ENCODE measurements at places on chromosomes 1 and 21.
A peak's percentile ranks its signal among the peaks of the same experiment; 100 is the strongest.

- no peak for DNase-seq
These were observed 812.6 kb upstream of the ADGRL4 start for GRCh38 chr1:79819140-79819539.

DNA sequence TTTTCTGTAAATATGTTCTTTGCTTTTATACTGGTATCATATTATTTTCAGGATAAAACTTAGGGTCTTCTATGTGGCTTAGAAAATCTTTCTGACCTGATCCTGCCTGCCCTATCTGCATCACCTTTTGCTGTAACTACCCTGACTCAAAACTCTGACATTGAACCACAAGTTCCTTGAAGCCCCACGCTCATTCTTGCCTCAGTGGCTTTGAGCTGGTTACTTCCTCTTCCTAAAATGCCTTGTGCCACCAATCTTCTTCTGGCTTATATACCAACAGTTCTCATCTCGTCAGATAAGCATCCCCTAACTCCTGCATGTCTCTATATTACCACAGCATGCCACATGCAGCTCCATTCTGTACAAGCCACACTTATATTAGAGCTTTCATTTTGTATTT, 84.5 kb upstream of the LRRC7 start:
- no peak for DNase-seq

DNA sequence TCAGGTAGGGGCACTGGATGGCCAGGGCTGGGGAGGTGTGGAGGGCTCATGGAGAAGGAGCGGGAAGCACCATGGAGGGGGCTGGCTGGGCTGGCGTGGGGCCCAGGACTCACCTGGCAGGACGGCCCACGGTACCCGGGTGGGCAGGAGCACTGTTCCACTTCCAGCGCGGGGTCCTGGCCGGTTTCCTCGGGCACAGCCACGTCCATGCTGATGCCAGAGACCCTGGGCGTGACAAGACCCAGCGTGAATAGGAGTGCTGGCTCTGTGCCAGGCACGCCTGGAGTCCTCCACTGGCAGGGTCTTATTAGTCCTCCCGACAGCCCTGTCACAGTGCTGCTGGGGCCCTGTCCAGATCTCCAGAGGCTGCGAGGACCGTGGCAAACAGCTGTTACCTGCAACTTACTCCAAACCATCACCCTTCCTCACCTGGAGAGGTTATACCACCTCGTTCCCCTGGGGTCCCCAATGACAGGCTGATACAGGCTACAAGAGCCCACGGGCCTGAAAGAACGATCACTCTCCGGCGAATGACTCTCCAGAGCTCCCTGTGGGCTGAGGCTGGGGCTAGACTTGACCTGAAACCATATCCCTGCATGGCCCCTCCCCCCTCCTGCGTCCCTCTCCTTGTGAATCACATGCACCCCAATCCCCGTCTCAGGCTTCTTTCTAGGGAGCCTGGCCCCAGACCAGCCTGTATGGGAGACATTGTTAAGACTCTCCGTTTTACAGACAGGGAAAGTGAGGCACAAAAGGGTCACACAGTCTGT, 62.1 kb downstream of the HSPG2 start:
- no peak for DNase-seq

DNA sequence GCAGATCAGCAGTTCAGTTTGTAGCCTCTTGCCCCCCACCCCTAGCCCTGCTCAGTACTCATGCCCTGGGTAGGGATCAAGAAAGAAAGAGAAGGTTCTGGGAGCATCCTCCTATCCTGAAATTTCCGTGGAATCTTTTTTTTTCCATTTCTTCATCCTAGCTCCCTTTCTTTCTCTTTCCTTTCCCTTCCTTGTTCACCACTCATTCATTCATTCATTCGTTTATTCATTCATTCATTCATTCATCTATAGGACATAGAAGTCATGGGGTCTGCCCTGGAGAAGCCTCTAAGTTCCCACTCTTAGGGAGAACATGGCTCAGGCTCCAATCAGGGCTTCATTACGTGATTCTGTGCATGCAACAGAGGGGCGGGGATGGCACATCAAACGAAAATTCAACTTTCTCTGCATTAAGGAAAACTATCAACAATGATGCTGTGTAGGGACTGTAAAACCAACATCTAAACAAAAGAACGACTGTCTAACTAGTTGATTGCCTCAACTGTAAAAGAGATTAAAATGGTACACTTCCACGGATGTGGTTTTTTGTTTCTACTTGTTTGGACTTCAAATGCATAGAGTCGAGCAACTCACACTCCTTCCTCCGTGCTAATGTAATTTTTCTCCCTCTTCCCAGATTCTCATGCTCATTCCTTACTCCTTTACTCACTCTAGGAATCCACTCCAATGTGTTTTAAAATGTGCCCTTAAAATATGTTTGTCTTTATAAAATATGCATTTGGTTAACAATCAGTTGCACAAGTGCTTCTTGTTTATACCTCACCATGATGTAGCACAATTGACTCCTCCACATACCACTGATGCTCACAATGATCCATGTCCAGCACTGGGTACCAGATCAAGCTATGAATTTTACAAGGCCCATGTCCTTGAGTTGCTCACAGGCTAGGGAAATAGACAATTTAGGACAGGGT, 101.2 kb upstream of the SLC2A1 start:
- no peak for DNase-seq

GRCh38 chr1:110272045-110272444, 61.9 kb downstream of the KCNC4 start:
- DNase-seq = no peak

DNA sequence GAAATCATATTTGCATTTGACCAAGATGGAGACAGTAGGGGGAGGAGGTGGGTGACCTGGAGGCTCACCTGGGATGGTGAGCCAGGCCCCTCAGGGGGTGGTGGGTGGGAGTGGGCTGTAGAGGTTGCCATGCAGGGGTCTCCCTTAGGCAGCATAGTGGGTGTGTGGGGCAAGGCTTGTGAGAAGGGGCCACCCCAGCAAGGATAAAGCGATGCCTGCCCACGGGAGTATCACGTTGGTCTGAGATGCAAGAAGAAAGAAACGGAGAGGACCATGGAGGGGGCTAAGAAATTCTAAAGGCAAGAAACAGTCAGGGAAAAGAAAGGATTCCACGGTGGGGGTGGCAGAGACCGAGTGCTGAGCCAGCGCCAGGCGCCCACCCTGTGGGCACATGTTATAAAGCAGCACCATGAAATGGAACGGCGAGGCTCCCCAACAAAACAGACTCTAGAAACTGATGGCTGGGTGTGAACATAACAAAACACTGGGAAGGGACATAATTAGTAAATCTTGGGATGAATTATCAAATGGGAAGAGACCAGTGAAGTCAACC, 11.7 kb upstream of the C2CD2 start:
- no peak for DNase-seq

- DNase-seq = no peak
These were observed 2.2 kb upstream of the USP1 start for GRCh38 chr1:62434618-62435001.

DNA sequence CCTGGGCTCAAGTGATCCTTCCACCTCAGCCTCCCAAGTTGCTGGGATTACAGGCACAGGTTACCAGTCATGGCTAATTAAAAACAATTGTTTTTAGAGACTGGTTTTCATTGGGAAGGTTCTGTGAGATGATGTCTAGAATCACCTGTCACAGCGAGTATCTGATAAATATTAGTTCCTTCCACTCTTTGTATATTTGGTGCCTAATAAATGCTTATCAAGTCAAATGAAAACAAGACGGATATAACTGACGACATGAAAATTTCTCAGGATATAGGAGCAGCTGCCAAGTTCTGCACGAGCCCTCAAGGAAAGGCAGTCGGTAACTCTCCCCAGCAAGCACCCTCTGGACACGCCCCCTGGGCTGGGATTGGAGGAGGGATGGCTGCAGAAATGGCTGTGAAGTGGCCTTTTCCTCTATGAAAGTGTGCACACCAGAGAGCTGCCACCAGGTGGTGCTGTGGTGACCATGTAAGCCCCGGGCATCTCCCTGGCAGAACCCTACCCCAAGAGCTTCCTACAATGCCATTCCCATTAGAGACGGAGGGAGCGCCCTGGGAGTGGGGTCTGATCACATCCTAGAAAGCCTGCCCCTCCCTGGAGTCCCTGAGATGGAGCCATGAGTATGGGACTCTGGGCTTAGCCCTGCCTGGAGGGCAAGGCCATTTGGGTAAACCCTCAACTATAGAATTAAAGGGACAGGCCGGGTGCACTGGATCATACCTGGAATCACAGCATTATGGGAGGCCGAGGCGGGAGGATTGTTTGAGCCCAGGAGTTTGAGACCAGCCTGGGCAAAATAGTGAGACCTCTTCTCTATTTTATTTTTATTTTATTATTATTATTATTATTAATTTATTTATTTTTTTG, 50.9 kb downstream of the HTR6 start:
- DNase-seq = peak; percentile 87

- no peak for DNase-seq
These were observed at the start of gene SLAMF6 for GRCh38 chr1:160522622-160523345. Gene SLAMF6, minus strand, starts transcription at chr1:160523255. Its CDS starts 63 bp downstream, at chr1:160523192.

GRCh38 chr21:42474043-42474831, 21.8 kb downstream of the RSPH1 start:
- no peak for DNase-seq

- no peak for DNase-seq
These were observed 15.6 kb downstream of the ARHGEF2 start for GRCh38 chr1:155962599-155963211.

- no peak for DNase-seq
These were observed 9.7 kb downstream of the ARHGEF2 start for GRCh38 chr1:155968670-155969069.

DNA sequence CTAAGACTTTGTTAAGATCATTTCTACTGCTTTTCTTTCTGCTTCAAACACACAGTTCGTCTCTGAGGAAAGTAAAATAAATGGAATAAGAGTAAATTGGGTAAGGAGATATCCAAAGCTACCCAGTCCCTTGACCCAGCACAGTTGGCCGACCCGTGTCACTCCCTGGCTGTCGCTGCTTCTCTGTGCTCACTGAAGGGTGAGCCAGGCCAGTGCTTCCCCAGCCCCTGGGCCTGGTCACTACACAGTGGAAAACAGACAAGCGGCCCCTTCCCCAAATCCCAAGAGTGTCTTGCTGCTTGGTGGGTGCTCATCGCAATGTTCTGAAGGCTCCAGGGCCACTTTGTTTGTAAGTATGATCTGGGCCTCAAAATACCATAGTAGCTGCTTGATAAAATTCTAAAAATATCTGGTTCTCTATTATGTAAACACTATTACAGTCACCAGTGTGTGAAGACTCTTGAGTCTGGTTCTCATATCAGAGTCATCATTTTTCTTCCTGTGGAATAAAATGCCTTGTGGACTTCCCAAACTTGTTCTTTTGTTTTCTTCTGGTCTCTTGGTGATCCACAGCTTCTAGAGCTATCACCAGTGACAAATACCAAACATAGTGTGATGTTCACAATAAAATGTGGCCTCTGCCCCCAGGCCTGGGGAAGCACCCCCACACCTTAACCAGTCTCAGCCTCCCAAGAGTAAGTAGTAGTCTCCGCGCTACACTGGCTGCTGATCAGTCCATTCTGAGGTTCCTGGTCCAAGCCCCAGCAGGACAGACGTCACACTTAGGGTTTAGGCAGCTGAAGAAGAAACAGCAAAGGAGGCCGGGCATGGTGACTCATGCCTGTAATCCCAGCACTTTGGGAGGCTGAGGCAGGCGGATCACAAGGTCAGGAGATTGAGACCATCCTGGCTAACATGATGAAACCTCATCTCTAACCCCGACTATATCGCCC, 106.2 kb downstream of the DHRS3 start:
- no peak for DNase-seq

DNA sequence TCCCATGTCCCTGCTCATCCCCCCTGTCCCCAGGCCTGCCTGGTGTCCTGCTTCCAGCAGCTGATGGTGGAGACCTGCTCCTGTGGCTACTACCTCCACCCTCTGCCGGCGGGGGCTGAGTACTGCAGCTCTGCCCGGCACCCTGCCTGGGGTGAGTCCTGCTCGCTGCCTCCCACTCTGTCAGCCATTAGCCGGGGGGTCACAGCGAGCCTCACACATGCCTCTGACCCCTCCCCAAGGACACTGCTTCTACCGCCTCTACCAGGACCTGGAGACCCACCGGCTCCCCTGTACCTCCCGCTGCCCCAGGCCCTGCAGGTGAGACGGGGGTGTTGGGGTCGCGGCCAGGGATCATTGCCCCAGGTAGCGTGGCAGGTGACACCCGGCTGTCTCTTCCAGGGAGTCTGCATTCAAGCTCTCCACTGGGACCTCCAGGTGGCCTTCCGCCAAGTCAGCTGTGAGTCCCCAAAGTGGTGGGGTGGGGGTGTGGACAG, 10.0 kb downstream of the SCNN1D start:
- no peak for DNase-seq

- DNase-seq = peak; percentile 47
These were observed 210.3 kb downstream of the SLC35F3 start for GRCh38 chr1:234114648-234115307.

DNA sequence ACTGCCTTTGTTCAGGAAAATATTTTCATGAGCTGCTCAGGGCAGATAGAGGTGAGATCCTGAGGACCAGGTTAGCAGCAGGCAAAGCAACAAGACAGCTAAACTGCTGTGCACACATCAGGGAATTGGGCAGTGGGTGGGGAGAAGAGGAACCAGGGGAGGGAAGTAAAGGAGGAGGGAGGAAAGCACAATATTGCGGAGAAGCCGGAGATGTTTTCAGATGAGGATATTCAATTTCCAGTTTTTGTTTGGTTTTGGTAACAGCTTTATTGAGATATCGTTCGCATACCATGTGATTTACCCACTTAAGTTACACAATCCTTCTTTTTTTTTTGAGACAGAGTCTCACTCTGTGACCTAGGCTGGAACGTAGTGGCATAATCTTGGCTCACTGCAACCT, 34.5 kb downstream of the EPHA10 start:
- no peak for DNase-seq

- no peak for DNase-seq
These were observed 739.6 kb upstream of the CXADR start for GRCh38 chr21:16773206-16773605.

DNA sequence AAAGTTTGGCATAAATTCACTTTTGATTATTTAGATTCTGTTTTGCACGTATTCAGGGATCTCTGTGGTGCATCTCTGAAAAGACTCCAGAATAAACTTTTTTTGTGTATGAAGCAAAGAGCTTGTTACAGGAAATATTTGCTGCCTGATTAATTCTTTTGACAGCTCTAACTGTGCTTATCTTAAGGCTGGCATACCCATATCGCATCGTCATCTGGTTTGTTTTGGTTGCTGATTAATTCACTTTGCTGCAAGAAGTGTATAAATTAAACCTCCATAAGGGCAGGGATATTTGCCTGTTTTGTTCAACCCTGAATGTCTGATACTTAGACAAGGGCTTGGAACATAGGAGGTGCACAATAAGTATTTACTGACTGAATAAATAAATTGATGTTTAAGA, 17.5 kb upstream of the DUSP10 start:
- DNase-seq = no peak

- DNase-seq = no peak
These were observed 89.8 kb upstream of the TMPRSS15 start for GRCh38 chr21:18493422-18493821.

GRCh38 chr1:83970114-83970513, 28.8 kb downstream of the TTLL7 start:
- DNase-seq = no peak

- no peak for DNase-seq
These were observed 7.2 kb downstream of the ARF1 start for GRCh38 chr1:228089519-228090380.

Data from DMS 273 treated with DMSO at 0.1 percent for 48 hours (cell line).